ENCODE measurements at places on chromosomes 4 and X. TPM values are rescaled to one million over a fixed set of nuclear protein-coding genes. Genes with fewer than 3 reads are reported as not detected.

USP17L25 gene
- not detected for total RNA-seq

PF4V1 gene
- not detected for total RNA-seq

HS6ST2 gene
- 1.9 TPM for total RNA-seq

SPACA5 gene
- not detected for total RNA-seq

MMAA gene
- total RNA-seq = 9.1 TPM

WDR17 gene
- total RNA-seq = 0.50 TPM

RBM47 gene
- 0.12 TPM for total RNA-seq

USP51 gene
- total RNA-seq = 1.1 TPM

FAM47E gene
- 0.73 TPM for total RNA-seq

MYOZ2 gene
- total RNA-seq = 0.35 TPM

CT45A5 gene
- not detected for total RNA-seq

GABRB1 gene
- total RNA-seq = not detected

ODAPH gene
- total RNA-seq = not detected

CXorf49B gene
- total RNA-seq = not detected

GLRB gene
- 12.6 TPM for total RNA-seq

AGA gene
- 26.2 TPM for total RNA-seq

CDKN2AIP gene
- total RNA-seq = 10.7 TPM

NEUROG2 gene
- not detected for total RNA-seq

ARHGAP36 gene
- total RNA-seq = not detected

PRSS48 gene
- total RNA-seq = not detected

GUCY1B1 gene
- total RNA-seq = 20.5 TPM

LRRC66 gene
- total RNA-seq = 0.57 TPM

ANXA5 gene
- total RNA-seq = 585 TPM

ADAMTS3 gene
- 3.0 TPM for total RNA-seq

KLHL4 gene
- total RNA-seq = 2.0 TPM

NKAP gene
- total RNA-seq = 9.8 TPM

SYTL5 gene
- 0.26 TPM for total RNA-seq

CSAG2 gene
- total RNA-seq = not detected

XKRX gene
- total RNA-seq = not detected

UGT8 gene
- not detected for total RNA-seq

TMEM35A gene
- 0.85 TPM for total RNA-seq
